ENCODE measurements at places on chromosomes 2 and 18.

DNA sequence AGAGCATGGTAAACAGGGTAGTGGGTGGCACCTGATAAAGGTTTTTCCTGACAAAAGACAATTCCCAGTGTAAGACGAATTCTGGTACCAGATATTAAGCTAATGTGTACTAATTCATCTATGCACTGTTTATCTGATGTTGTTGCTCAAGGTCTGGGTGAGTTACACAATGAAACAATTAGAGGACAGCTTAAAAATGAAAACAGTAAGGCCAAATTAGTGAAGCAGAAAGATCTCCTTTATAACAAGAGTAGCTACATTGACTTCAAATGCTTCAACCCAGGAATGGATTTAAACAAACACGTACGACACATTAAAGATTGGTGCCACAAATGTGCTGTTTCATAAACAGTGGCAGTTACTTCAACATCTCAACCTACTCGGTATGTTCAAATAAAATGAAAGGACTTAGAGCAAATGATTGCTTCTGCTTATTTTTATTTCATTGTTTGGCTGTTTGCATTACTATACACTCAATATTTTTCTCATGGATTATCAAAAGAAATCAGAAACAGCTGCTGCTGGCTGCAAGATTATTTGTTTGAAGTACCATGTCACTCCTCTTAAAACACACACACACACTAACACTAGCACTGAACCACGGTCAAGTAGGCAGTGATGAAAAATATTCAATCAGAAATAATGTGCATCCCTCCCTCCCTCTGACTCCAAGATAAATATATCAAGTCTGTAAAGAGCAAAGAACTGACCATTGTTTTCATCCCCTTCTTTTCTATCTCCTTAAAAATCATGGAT is 94.4 kb upstream of the RND3 start:
- DNase-seq = no peak

DNA sequence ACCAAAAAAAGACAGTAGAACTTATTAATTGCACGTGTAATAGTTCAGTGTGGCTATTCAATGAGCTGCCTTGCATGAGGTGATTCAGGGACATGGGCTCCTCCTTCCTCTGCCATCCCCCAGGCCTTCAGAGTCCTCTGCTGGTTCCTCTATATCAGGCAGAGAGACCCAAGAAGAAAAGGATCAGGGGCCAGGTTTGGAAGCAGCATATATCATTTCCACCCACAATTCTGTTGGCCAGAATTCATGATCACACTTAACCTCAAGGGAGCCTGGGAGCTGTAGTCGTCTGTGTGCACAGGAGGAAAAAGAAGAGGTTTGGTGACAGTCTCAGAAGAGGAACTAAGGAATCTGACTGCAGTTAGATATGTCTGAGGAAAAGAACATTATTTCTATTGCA is 114.0 kb upstream of the GLS start:
- DNase-seq = no peak

- DNase-seq = no peak
Observed at GRCh38 chr18:4016391-4017049, 438.6 kb downstream of the DLGAP1 start.

DNA sequence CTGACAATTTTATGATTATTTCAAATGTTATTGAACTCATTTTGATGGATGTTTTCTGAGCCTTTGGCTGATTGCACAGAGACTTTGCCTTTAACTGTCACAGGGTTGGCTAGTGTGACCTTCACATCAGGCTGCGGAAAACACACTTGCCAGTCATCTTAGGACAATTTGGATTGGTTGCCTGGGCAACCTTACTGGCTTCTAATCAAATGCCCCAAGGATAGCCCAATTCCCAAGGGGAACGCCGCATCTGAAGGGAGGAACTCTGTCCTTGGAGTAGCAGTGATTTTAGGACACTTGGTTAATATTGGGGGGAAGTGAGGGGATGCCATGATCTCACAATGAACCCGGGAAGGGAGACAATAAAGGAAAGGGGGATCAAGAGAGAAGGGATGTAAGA is 29.5 kb downstream of the OSBPL6 start:
- no peak for DNase-seq

GRCh38 chr2:164514491-164514890 is 106.8 kb downstream of the GRB14 start:
- no peak for DNase-seq

DNA sequence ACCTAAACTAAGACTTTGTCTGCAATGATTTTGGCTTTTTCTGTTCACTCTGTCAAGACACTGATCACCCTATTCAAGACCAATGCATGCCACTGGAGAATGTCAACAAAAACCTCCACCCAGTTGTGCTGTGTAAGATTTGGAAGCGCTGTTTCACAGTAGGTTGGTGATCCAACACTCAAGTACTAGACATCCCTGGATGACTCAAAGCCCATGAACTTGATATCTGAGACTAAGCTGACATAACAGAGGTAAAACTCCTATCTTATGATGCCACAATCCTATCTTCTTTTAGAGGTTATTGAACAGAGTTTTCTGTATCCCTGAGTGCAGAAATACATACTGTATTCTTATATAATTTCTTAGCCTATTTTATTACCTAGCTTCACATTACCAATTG is 251.3 kb upstream of the ETAA1 start:
- DNase-seq = no peak

- no peak for DNase-seq
Observed at GRCh38 chr18:31920277-31920676, 22.7 kb downstream of the TRAPPC8 start.

DNA sequence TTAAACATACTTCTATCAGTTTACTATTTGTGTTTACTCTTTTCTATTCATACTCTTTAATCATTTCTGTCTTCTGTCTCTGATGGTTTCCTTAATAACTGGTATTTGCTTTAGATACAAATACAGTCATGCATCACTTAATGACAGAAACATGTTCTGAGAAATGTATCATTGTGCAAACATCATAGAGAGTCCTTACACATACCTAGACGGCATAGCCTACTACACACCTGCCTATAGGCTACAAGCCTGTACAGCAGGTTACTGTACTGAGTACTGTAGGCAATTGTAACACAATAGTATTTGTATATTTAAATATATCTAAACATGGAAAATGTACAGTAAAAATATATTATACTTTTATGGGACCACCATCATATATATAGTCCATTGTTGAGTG is 36.3 kb downstream of the VSNL1 start:
- DNase-seq = no peak

Data from activated CD4-positive, alpha-beta T cell treated with anti-CD3 and anti-CD28 coated beads for 24 hours (primary cell).